AG20443 (cell line): ENCODE measurements at places on chromosomes 2 and 18.
A peak's percentile ranks its signal among the peaks of the same experiment; 100 is the strongest.

DNA sequence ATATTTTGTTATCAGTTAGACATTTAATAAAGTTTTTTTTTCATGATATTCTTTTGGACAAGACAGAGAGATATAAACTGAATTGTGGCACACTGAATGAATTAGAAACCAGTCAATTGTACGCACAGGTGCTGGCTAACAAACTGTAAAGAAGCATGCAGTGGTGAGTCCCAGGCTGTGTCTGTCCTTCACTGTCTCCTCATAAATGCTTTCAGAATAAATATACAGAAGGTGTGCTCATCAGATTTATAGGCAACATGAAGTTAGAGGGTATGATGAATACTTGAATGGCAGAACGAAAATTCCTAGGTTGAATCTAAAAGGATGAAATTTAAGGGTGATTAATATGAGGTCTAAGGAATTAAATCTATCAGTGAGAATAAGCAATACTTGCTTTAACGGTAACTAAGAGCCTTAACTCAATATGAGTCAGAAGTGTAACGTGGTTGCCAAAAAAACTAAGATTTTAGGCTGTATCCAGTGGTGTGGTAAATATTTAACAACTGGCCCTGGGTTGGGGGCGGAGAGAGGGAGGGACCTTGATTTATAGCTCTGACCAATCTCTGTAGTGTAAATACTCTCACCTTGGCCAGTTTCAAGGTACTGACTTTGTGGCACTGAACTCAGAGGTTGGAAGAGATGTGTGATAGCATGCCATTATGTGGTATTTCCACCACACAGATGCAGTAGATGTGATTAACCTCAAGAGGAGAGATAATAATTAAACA lies 41.9 kb upstream of the AAK1 start:
- DNase-seq: peak; percentile 17

GRCh38 chr2:137262594-137262993 lies 497.2 kb downstream of the THSD7B start:
- no peak for DNase-seq

- no peak for DNase-seq
Observed at GRCh38 chr18:3115447-3116030, 102.6 kb upstream of the LPIN2 start.

DNA sequence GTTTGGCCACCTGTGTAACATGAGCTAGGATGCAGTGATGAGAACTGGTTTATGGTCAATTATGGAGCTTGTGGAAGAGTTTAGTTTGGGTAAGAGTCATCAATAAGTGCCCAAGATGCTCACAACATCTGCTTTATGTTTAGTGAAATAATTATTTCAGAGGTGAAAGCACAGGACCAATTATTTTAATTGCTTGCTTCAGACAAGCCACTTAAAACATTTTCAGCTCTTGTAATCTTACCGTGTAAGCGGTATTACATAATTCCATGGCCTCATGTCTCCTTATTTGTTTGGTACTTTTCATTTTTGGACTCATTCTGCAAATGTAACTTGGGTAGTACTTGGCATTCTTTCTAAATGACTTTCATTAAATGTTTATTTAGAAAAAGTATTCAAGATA lies 5.4 kb downstream of the B3GNT2 start:
- no peak for DNase-seq

- no peak for DNase-seq
Observed at GRCh38 chr2:142786918-142787702, 90.4 kb upstream of the KYNU start.

DNA sequence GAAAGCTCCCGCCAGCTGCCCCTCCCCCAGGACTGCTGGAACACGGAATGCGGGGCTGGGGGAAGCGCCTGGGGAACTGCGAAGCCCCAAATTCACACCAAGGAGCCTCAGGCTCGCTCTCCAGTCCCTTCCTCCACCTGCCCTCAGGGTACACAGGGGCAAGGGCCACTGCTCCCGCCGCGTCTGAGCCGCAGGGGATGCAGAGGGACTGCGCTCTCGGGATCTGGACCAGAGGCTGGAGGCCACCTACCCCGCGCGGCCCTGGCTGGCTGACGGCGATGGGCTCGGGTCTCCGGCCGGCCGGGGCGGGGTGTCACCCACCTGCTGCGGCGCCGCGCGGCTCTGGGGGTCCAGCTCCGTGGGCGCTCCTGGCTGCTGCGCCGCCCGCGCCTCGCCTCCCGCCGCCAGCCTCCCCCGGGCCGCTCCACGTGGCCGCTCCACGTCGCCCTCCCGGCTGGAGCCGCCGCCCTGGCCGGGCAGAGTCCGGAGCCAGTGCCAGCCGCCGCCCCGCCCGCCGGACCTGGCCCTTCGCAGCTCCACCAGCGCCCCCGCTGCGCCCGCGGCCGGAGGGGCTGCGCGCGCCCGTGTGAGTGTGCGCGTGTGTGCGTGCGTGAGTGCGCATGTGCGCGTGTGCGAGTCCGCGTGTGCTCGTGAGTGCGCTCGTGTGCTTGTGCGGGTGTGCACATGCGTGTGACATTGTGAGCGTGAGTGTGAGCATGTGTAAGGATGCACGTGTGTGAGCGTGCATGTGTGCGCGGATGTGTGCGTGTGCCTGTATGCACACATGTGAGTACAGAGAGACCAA lies at the start of gene CGREF1:
Gene CGREF1, minus strand, starts transcription at position 604 of the 805 bp plus-strand sequence. CDS start 14,762 bp downstream, outside the sequence.
- peak; percentile 74 for DNase-seq

DNA sequence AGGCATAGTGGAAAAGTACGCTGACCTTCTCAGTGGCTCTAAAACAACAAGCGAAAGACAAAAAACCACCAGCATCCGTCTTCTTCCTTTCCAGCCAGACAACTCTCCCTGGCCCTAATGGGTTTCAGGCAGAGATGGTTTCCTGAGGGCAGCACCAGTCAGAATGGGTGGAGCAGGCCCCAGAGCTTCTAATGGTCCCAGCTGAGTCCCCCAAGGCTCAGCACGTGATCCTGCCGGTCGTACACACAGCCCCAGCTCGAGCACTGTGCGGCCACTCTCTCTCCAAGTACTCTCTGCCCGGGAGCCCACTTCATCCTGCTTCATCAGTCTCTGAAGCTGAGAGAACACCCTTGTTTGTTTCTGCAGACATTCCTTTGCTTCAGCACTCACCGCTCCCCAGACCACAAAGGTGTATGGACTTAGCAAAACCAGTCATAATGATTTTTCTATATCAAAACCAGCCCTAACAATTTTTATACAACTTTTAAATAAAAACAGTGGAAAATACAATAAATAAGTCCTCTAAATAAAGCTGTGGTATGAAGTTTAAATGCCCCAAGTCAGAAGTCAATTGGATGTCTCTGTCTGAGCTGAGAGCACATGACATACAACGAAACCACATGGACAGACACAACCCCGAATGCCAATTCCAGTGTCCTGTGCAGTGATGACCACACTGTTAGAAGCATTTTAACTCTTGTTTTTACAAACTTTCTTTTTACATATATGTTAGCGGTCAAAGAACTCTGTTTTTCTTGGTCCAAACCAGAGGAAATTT lies 63.9 kb downstream of the PARD6G start:
- no peak for DNase-seq

GRCh38 chr2:45851576-45852304 lies 200.3 kb downstream of the PRKCE start:
- peak; percentile 83 for DNase-seq

GRCh38 chr2:151239624-151240023 lies 22.0 kb downstream of the RBM43 start:
- DNase-seq: no peak

DNA sequence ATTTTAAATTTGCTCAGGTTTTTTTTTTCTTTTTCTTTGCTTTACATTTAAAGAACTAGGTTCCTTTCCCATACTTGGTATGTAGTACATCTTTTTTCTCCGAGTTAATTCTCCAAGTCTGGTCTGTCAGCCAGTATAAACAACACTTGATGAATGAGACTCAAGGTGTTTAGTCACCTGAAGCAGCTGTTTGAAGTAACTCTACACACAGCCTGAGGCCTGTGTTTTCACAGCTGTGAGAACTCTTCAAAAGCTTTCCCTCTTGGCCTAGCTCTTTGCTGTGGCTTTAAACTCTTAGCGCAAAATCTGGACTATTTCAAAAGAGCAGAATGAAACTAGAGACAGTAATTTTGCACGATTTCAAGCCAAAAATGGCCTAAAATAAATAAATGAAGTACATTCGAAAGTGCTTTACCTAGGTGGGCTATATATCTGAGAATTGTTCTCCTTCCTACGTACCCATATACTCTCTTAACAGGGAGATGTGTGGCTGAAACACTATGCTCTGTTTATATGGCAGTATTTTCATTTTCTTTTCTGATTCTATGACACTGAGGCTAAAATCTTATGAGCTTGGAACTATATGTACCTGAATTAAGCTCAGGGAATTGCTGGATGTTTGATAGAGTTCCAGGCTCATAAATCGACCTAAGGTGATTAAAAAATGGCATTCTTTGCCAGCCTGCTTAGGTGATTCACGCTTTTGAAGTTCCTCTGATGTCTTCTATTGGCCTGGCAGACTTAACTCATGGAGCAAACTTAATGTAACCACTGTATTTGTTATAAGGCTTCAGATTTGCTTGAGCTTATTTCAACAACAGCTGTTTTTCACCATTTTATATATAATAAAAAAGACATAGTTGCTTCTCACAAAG lies 1044.1 kb upstream of the ZEB2 start:
- DNase-seq: no peak

DNA sequence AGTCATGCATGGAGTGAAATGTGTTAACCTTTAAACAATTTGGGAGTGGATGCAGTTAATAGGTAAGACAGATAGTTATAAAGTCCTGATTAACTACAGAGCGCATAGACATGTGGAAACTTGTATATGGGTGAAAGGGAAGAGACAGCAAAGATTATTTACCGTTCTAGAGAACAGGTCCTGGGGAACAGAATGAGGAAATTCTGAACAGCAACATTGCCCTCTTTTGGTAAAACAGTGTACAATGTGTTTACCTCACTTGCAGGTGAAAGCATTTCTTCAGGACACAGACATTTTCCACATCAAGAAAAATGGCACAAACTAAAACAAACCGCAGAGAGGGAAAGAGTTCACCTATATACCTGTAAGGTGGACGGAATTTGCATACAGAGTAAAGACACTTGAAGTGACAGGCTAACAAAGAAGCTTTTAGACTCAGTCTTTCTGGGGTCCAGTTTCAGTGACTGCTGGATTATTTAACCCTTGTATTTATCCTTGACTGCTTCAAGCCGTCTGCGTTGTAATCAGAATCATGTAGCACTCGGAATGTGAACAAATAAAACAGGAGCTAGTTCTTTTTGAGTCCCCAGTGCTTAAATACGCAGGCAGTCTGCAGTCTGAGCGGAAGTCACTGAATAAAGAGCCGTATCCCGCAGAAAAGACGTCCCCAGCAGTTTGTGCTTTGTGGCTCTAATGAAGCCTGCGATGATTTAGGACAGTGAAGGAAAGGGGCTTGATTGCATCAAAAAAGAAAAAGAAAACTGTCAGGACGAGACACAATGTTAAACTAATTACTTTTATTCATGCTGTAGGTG lies 364.8 kb upstream of the GALNT5 start:
- DNase-seq: peak; percentile 21

- no peak for DNase-seq
Observed at GRCh38 chr18:581096-581495, 916 bp downstream of the CETN1 start.

- no peak for DNase-seq
Observed at GRCh38 chr2:75516378-75517360, 44.1 kb downstream of the EVA1A start.

- DNase-seq: peak; percentile 14
Observed at GRCh38 chr2:11213090-11213638, 57.9 kb downstream of the SLC66A3 start.

GRCh38 chr2:81583311-81584108 lies 1279.0 kb upstream of the LRRTM1 start:
- no peak for DNase-seq

DNA sequence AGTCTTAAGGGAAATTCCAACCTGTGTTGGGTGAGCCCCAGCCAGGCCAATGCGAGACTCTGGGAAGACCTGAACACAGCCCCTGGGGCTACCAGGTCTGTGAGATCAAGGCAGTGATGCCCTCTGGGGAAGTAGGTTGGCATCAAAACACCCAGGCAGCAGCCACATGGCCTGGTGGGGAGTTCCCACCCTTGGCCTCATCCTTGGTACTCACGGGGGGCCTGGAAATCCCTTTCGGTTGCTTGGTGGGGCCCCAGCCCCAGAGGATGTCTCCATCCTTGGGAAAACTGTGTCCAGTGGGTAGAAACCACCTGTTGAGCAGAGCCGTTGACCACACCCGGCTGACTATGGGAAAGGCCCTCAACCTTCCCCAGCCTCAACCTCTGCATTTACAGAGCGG lies 56.0 kb upstream of the PXDN start:
- DNase-seq: no peak

DNA sequence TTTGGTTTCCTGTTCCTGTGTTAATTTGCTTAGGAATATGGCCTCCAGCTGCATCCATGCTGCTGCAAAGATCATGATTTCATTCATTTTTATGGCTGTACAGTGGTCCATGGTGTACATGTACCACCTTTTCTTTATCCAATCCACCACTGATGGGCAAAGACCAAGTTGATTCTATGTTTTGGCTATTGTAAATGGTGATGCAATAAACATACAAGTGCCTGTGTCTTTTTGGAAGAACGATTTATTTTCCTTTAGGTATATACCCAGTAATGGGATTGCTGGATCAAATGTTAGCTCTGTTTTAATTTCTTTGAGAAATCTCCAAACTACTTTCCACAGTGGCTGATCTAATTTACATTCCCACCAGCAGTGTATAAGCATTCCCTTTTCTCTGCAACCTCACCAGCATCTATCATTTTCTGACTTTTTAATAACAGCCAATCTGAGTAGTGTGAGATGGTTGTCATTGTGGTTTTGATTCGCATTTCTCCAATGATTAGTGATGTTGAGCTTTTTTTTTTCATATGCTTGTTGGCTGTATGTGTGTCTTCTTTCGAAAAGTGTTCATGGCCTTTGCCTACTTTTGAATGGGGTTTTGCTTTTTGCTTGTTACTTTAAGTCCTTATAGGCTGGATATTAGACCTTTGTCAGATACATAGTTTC lies 19.4 kb downstream of the EXOC6B start:
- no peak for DNase-seq

GRCh38 chr18:22005191-22005841 lies 164.1 kb upstream of the GATA6 start:
- DNase-seq: peak; percentile 40

GRCh38 chr18:63559567-63560491 lies 17.7 kb downstream of the SERPINB12 start:
- DNase-seq: no peak

GRCh38 chr2:3450385-3451010 lies 68.8 kb downstream of the ADI1 start:
- DNase-seq: no peak

DNA sequence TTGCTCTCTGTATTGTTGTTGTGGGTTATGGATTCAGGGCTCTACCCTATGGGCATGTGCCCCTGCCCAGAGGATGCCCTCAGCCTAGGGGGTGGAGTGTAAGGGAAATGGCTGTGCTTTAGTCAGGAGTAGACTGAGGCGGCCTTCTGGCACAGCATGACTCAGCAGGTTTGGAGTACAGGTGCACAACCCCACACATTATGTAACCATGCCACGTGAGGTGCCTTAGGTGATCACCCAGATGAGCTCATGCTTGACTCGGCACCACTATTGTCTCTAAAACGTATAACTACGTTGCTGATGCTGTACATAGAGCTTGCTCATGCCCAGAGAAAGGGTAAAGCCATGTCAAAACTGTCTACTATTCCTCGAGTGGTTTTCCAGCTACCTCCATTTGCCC lies 48.3 kb upstream of the ZC3H15 start:
- DNase-seq: no peak

- DNase-seq: peak; percentile 82
Observed at GRCh38 chr2:130727286-130727924, 1.5 kb upstream of the GPR148 start.

- no peak for DNase-seq
Observed at GRCh38 chr2:86433137-86433536, 8.0 kb upstream of the KDM3A start.
